IMR-90 (cell line): ENCODE measurements at places on chromosomes 6 and 20.
A peak's percentile ranks its signal among the peaks of the same experiment; 100 is the strongest.

DNA sequence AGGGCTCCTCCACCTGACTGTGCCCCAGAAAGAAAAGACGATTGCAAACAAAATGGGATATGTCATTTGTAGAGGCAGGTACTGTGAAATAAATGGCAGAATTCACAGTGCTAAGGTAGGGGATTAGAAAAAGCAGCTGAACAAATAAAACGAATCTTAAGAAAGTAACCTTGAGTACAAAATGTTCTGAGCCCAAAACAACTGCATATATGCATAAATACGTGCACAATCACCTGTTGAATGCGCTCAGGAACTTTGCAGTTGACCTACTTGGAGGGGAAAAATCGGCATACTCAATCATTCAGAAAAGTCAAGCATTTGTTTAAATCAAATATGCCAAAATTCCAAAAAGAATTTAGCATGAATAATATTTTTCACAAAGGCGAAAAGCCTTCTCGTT lies 772.1 kb upstream of the FLRT3 start:
- no peak for DNase-seq

- DNase-seq, result no peak
These were observed 43.1 kb upstream of the HECA start for GRCh38 chr6:139091826-139092225.

DNA sequence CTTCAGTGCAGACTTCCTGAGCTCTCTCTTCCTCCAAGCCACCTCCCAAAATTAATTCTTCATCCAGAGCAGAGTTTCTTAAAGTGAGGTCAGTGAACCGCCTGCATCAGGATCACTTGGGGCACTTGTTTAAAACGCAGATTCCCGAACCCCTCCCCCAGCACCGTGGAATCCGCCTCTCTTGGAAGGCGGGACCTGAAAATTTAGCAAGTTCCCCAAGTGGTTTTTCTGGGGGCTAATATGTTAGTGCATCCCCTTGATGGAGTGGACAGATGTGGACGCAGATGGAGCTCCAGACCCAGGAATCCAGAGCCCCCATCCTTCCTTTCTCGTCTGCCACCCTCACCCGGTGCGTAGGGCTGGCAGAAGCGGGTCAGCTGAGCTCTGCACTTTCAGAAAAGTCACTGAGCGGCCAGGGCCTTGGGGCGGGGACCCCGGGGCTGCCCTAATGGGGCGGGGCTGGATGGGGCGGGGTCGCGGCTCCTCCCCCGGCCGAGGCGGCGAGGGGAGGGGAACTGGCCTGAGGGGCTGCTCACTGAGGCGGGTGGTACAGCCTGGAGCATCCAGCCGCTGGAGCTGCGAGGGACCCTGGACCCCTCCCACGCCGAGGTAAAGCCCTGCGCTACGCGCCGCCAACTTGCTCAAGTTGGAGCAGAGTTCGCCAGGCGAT lies at the start of the genes DEFB124 and REM1:
TSS of gene DEFB124 (minus strand) at position 370 of the 670 bp plus-strand sequence. CDS start 2,114 bp downstream, outside the sequence.
TSS of gene REM1 (plus strand) at position 531 of the 670 bp plus-strand sequence. CDS start 1,158 bp downstream, outside the sequence.
- no peak for DNase-seq

DNA sequence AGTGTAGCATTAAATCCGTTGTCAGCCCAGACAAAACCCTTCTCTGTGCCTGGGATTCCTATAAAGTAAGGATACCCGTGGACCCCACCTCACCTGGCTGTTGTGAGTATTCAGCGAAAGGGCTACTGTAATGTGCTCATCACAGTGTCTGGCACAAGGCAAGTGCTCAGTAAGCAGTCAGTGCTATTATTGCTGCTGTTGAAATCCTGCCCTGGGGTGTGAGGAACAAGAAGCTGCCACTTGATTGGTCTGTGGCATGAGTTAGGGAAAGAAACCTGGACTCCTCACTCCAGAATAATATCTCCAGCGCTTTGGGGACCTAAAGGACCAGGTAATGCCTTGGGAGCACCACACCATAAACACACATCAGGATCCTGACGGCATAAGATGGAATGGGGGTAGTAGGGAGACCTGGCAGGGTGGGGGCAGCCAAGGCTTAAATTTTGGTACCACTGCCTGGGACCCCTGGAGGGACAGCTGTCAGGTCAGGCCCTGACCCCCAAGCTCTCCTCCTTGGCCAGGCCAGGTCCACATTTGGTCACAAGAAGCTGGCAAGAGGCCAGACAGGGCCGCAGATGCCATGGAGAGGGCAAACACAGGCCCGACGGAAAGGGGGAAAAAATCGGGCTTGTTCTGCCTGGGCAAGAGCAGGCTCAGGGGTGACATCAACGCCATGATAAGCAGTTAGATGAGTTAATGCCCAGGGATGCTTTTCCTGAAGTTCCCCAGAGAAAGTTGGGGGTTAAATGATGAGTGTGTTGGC lies 66.5 kb downstream of the MRPL14 start:
- no peak for DNase-seq

GRCh38 chr6:121093928-121094327 lies 240.4 kb downstream of the TBC1D32 start:
- DNase-seq, result peak; percentile 76

DNA sequence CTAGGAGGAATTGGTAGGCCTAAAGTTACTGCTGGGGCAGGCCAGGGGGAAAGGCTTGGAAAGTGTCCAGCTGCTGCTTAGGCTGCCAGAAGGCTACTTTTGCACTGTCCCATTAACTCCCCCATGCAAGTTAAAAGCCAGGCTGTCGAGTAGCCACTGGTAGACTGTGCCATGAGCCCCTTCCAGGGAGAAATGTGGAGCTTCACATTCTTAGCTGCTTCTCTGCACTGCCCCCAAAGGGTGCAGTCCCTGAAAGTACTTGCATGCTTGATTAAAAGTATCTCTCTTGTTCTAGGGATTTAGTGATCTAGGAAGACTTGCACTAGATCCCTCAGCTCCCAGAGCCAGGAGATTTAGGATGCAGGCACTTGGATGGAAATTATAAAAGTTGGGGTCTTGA lies 57.3 kb downstream of the CDC5L start:
- no peak for DNase-seq

GRCh38 chr20:9514072-9514460 lies 324 bp upstream of the LAMP5 start:
- no peak for DNase-seq

GRCh38 chr6:72580281-72580940 lies 41.5 kb upstream of the KCNQ5 start:
- peak; percentile 88 for DNase-seq

- peak; percentile 90 for DNase-seq
These were observed 336.6 kb downstream of the CDH4 start for GRCh38 chr20:61588411-61589385.

DNA sequence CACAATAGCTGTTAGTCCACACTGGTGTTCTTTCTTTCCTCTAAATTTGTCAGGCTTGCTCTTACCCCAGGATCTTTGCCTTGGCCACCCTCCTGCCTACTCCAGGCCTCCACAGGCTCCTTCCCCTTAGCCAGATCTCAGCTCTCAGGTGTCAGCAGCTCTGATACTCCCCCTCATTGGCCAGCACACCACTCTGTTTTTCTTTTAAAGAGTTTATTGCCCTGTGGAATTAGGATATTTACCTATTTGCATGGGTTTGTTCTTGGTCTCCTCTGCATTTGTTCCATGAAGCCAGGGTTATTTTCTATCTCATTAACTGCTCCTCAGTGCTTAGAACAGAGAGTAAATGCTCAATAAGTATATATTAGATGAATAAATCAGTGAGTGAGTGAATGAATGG lies 36.8 kb downstream of the GCNT2 start:
- no peak for DNase-seq

GRCh38 chr6:137297887-137298286 lies 78.7 kb upstream of the IFNGR1 start:
- peak; percentile 80 for DNase-seq

DNA sequence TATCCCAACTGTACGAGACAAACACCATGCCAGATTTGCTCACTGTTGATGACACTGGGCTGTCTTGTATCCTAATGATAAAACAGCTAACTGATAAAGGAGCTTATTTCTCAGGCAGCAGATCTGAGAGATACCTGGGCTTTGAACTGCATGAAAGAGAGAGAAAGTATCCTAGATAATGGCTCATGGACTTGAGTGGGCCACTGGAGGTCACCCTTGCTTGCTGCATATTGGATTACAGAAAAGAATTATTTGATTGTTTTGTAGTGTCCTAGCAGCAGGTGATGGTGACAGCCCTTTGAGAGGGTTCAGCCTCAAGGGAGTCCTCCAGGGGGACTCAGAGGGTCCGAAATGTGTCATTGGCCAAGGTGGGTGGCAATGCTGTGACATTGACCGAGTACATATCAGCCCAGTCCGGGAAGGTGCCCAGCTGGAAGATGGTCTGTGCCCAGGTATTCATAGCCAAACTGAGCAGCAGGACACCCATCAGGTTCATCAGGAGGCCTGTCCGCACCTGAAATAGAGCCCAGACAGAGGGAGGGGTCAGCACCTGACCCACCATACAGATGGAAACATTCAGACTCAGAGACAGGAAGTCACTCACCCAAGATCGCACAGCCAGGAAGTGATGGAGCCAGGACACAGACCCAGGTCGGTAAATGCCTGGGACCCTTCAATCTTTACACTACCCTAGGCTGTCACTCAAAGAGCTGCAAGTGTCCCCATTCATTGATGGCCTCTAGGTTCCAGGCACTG lies 9.4 kb upstream of the OCSTAMP start:
- no peak for DNase-seq
